ENCODE measurements at places on chromosomes 5 and 9.

DNA sequence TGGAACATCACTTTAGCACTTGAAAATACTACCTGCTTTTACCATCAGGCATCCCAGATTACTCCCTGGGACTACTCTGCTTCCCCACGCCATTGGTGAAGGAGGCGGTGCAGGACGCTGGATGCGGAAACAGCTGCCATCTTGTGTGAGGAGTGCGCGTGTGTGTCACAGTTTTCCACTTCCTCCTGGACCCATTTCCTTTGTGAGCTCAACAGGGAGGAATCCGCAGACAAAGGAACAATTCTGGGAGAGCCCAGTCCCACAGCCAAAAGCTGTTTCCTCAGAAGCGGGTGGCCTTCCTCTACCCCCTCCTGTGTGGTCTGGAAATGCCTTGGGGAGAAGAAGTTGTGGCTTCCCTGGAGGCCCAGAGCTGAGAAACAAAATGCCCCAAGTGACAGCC is 16.8 kb downstream of the AFAP1L1 start:
- no peak for DNase-seq

DNA sequence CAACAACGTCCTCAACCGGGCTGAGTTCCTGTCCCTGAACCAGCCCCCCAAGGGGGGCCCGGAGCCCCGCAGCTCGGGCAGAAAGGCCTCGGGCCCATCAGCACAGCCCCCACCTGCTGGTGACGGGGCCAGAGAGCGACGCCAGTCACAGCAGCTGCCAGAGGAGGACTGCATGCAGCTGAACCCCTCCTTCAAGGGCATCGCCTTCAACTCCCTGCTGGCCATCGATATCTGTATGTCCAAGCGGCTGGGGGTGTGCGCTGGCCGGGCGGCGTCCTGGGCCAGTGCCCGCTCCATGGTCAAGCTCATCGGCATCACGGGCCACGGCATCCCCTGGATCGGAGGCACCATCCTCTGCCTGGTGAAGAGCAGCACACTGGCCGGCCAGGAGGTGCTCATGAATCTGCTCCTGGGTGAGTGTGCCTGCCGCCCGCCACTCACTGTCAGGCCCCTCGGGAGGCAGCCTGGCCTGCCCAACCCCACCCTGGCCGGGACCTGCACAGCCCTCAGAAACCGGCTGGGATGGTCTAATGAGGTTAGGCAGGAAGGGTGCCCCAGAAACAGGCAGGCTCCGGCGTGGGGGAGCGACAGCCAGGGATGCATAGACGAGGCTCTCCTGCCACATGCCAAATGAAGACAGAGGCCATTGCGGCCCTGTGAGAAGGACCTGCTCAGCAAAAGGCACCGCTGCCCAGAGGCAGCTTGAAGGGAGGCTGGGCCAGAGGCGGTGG is 678 bp downstream of the PLPP7 start:
- DNase-seq: no peak

DNA sequence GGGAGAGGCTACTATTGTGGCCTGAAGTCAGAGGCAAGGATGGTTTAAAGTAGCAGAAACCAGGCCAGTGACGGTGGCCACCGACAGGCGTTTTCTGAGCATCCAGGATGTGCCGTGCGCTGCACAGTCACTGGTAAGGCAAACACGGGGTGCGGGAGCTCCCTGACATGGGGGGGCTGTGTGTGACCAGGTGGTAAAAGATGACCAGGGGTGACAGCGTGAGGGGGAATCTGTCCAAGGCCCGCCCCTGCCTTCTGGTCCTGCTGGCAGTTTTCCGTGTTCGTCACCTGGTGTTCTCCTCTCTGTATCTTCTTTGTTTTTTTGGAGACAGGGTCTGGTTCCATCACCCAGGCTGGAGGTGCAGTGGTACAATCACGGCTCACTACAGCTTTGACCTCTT is 167.4 kb downstream of the ICE1 start:
- no peak for DNase-seq

- DNase-seq: no peak
Measured at GRCh38 chr9:93299418-93300174, 115.7 kb downstream of the WNK2 start.

DNA sequence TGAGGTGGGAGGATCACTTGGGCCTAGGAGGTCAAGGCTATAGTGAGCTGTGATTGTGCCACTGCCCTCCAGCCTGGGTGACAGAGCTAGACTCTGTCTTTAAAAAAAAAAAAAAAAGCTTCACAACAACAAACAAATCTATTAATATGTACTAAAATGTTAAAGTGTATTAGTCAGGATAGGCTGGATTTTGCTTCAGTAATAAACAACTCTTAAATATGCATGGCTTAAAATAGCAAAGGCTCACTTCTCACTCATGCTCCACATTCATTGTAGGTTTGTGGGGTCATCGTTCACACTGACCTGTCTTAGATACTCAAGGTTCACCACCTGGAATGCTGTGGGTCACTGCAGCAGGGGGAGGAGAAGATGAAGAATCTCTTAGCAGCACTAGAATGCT is 33.8 kb upstream of the COL15A1 start:
- DNase-seq: no peak

GRCh38 chr5:82365744-82366228 is 87.6 kb upstream of the RPS23 start:
- DNase-seq: peak; percentile 74

DNA sequence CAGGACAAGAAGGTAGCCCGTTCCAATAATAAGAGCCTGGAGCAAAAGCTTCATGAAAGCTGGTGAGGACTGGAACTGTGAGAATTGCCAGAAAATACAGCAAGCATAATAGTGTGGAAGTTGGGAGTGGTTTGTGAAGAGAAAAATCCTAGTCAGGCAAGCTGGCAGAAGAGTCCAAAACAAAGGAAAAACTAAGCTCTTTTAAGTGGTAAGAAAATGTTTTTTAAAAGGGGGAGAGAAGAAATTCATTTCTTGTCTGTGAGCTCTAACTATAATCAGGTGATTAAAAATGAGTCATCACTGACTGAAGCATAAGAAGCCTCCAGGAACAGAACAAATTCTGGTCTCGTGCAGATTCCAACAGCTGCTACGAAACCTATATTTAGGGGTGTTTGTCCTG is 102.6 kb downstream of the CAAP1 start:
- no peak for DNase-seq

DNA sequence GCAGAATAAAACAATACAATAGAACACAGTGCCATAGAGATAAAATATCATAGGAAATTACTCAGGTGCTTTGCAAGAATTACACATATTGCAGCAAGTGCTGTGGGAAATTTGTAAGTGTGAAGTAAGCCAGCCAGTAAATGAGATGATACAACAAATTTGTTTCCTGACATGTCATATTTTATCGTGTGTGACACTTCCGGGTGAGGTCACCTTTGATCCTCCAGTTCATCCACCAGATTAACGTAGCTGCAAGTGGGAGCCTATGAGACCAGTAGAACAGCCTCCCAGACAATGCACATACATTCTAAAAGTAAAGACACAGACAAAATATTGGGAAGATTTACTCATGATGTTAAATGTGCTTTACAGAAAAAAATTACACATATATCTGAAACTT is 72.2 kb downstream of the PRDM9 start:
- DNase-seq: no peak

DNA sequence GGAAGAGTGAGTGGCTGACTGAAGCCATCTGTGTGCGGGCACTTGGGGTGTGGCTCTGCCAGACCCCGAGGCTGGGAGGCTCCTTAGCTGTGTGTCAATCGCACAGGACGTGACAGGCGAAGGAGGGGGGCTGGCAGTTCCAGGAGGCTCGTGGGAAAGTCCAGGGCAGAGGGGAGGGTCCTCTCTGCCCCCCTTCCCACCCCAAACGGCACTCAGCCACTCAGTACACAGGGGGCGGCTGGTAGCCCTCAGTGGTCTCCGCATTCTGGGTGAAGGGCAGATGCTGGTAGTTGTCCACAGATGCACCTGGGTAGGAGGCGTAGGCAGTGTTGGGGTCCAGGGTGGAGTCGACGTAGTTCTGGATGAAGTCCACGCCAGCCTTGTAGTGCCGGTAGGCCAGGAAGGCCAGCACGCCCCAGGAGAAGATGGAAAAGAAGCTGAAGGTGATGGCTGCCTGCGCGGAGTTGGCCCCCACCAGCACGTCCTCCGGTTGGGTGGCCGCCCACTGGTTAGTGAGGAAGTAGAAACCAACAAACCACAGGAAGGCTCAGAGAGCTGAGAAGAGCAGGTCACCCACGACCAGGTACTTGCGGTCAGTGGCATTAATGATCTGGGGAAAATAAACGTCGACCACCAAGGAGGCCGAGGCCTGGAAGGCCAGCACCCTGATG is 85.4 kb upstream of the CEP78 start:
- no peak for DNase-seq

- DNase-seq: no peak
Measured at GRCh38 chr5:14308384-14309154, 165.4 kb downstream of the TRIO start.

GRCh38 chr9:93365427-93366118 is 85.9 kb upstream of the FAM120A start:
- DNase-seq: no peak

DNA sequence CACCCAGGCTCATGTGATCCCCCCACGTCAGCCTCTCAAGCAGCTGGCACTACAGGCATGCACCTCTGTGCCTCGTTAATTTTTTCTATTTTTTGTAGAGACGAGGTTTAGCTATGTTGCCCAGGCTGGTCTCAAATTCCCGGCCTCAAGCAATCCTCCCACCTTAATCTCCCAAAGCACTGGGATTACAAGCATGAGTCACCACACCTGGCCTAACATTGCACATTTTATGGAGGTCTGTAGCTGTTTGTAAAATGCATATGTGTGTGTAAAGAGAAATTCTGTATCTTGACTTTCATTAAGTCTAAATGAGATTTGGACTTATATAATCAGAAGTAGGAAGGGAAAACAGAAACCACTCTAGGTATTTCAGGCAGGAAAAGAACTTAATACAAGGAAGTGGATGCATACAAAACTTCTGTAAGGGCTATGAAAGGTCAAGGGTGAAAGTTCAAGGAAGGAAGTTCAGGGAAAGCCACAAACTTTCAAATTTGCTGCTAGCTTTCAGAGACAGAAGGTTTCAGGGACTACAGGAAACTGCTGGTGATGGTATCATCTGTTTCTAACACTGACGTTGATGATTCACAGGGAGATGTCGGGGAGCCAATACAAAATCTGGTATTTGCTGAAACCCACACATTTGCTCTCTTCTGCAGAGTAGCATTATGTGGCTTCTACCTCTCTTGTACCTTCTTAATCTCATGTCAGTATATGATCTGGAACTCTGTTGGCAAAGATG is 209.4 kb downstream of the PIK3R1 start:
- peak; percentile 27 for DNase-seq

DNA sequence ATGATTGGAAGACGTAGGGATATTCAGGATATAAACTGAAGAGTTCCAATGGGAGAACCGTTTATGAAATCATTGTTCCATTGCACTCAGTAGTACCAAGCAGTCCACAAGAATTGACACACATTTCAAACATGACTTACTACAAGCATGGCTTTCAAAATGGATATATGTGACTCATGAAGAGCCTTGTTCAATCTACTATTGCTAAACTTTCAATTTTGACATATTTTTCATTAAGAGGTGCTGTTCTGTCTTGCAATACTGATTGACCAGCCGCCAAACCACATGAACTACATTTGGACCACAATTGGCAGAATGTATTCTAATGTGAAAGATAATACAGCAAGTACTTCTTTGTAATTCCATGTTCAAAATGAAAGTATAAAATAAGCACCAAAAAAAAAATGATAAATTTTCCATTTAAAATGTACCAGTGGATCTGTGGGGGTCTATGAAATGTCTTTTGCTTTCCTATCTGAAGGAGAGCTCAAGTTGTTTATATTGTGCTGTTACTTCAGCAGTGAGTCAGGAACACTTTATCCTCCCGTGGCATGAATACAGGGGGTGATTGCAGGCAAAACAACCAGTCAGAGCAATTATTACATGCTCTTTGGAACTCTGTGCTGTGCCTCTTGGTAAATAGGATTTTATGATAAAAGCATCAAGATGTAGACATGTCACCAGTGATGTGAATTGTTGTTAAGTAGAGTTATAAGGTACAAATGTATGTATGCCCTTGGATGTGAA is 366.0 kb downstream of the ARRDC3 start:
- DNase-seq: no peak

- DNase-seq: no peak
Measured at GRCh38 chr5:41832430-41832829, 37.8 kb downstream of the OXCT1 start.

GRCh38 chr9:74133921-74134320 is 363.2 kb upstream of the RORB start:
- no peak for DNase-seq

- peak; percentile 21 for DNase-seq
Measured at GRCh38 chr5:140220698-140221064, 45.7 kb downstream of the CYSTM1 start.

DNA sequence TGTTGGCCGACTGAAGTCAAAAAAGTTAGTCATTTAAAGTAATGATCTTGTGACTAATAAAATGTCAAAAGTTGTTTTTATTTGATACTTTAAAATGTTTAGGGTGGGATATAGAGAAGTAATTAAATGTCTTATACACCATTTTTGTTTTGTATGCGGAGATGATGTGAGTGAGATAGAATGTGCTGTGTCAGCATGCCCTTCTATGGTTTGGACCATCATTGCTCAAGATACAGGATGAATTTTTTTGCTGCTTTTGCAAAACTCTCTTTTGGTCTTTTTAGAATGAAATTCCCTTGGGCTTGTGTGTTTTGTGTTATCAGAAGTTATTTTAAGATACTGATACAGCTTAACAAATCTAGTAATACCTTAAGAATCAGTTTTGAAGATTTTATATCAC is 12.5 kb downstream of the SRFBP1 start:
- DNase-seq: peak; percentile 37

GRCh38 chr5:88886746-88887341 is 3.9 kb upstream of the MEF2C start:
- peak; percentile 21 for DNase-seq

DNA sequence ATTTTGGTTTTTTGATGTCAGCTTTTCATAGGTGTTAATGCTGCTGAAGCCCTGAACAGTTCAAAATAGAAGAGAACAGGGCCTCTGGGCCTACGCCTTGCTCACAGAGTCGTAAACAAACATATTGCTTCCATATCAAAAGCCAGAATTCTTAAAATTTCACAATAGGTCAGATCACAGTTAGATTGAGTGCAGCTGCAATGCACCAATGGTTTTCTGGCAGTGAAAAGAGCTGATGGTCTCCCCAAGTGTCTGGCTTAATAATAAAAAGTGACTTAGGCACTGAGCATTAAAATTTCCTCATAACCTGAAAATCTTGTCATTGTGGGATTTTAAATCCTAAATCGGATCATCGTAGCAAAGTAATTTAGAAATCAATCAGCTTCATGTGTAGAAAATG is 493.0 kb downstream of the CAAP1 start:
- DNase-seq: no peak

GRCh38 chr5:131957721-131958441 is 12.4 kb upstream of the MEIKIN start:
- DNase-seq: no peak

- peak; percentile 97 for DNase-seq
Measured at GRCh38 chr9:69946800-69947437, 96.7 kb upstream of the MAMDC2 start.

GRCh38 chr9:120369608-120370220 is 210.3 kb downstream of the CDK5RAP2 start:
- DNase-seq: peak; percentile 58

- DNase-seq: no peak
Measured at GRCh38 chr5:54212331-54212730, 98.0 kb downstream of the ARL15 start.

All from fibroblast of skin of scalp (primary cell).